ENCODE measurements at places on chromosomes 5 and 9.

DNA sequence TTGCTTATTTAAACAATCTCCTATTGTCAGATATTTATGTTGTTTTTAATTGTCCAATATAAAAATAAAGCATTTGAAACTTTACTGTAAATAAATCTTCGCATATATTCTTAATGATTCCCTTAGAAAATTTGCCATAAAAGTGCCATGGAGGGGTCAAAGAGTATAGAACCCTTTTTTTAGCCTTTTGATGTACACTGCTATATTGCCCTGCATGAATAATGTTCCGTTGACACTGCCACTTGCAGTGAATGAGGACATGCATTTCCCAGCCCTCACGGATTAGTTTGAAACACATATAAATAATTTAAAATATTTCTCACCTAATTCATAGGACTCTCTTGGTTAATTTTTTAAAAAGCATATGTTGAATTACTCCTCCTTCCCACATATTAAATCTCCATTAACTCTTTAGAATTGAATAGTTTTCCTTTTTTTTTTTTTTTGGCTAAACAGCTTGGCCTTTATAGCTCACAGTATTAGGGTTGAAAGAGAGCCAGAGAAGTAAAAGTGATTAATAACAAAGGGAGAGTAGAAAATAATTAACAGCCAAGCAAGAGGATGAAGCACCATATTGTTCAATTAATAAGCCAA, 129.8 kb upstream of the SGCD start:
- no peak for DNase-seq

- no peak for DNase-seq
Measured at GRCh38 chr9:119020284-119020683, 349.0 kb downstream of the BRINP1 start.

DNA sequence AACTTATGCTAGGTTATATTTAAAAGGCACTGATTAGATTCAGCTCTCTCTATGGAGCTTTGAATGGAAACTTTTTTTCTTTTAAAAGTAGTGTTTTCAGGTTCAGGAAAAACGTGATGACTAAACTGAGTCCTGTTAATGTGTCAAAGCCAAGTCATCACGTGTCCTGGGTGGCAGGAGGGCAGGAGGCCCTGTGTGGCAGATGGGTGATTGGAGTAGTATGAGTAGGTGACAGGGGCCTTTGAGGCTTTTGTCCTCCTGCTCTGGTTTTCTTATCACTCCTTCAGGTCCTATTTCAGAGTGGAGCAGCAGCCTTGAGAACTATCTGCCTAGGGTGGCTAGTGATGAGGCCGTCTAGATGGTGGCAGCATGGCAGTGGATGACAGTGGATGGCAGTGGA, 17.7 kb upstream of the CARTPT start:
- DNase-seq: no peak

GRCh38 chr9:113888976-113889375, 12.9 kb downstream of the ZNF618 start:
- no peak for DNase-seq

DNA sequence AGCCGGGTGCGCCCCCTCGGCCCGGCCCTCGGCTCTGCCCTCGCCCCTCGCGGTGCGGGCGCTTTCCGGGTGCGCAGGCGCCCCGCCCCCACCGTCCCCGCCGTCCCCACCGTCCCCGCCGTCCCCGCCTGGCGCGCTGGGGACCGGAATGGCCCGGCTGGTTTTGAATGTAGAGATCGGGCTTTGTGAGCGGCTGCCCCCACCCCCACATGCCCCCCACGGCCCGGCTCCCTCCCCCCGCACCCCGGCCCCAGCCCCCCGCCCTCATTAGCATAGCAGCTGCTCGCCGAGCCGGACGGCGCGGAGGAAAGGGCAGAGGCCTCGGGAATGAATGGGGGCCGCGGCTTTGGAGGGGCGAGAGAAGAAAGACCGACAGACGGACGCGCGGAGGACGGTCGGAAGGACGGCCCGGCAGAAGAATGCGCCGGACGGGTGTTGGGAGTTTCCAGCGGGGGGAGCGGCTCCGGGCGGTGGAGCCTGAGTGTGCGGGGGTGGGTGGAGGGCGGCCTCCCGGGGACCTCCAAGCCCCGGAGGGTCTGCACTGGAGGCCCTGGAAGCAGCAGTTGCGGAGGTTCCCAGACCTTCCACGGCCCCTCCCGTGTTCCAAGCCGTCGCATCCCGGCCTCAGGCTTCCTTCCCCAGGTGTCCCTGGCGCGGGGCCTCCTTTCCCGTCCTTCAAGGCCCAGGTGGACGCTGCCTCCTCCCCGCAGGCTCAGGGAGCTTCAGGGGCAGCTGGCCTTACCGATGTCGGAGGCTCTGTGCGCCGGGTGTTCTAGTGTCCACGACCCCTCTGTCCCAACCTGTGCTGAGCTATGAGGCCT, 6.0 kb downstream of the NRARP start:
- no peak for DNase-seq

GRCh38 chr5:3943859-3944258, 348.2 kb downstream of the IRX1 start:
- no peak for DNase-seq

Measured in CD4-positive, alpha-beta T cell treated with Interleukin-4 for 4 hours (primary cell).